ENCODE measurements at places on chromosomes 3 and 15.

- peaks cover 71% of the 10 kb centered on the region for H3K4me1 ChIP-seq
- H3K27ac ChIP-seq = peak overlapping the region; percentile 1
- no peaks in the 10 kb centered on the region for H3K36me3 ChIP-seq
Measured at GRCh38 chr3:105864212-105864611, 4.6 kb downstream of the CBLB start.

- DNase-seq = no peak
- H3K36me3 ChIP-seq = no peaks in the 10 kb centered on the region
- H3K27ac ChIP-seq = no peak overlapping the region
Measured at GRCh38 chr3:128385080-128385832, 81.4 kb downstream of the DNAJB8 start.

DNA sequence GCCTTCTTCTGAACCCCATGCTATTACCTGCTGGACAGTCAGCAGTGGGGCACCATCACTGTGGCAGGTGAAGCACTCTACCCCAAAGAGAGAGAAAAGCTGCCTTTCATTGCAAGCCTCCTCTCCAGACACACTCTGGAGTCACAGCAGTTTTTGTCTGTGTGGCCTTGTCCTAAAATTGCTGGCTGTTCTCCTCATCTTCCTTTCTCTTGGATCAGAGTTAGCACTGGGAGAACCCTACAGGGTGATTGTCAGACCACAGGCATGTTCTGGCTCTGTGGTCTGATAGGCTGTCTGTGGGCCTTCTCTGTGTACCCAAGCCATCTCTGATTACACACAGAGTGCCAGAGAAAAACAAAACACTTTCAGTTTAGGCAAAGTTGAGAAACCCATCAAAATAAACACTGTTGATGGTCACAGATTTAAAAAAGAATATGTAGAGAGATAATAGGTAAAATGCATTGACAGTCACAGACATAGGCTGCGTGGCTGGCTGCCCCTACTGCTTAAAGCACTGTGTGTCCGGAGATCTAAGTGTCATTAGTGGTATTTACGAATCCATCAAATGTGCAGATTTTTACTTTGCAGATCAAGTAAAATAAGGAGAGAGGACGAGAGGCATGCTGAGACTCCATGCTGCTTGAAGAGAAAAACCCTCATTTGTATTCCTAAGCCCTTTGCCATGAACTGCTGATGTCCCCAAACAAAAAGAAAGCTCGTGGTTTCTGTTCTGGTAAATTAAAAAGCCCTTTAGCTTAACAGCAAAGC, 689.9 kb downstream of the TUSC7 start:
- H3K27me3 ChIP-seq = no peaks in the 10 kb centered on the region
- H3K4me3 ChIP-seq = no peak overlapping the region
- H3K36me3 ChIP-seq = no peaks in the 10 kb centered on the region

DNA sequence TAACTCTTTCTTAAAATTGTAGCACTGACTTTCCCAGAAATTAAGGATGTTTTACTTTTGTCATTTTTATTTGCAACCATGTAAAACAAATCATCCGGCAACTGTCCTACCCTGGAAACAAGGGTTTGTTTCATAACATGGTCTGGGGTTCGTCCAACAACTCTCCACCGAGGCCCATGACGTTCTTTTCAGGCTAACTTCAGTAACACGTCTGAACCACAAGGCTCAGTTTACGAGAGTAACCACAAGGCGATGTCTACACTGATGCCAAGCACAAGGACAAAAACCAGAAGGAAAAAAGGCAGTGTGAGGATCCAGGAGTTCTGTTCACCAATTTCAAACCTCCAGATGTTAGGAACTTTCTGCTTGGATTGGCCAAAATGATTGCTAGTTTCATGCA, 546.1 kb downstream of the NTRK3 start:
- no peak overlapping the region for H3K27ac ChIP-seq
- DNase-seq = peak; percentile 24
- no peaks in the 10 kb centered on the region for H3K4me1 ChIP-seq
- H3K4me3 ChIP-seq = no peak overlapping the region

DNA sequence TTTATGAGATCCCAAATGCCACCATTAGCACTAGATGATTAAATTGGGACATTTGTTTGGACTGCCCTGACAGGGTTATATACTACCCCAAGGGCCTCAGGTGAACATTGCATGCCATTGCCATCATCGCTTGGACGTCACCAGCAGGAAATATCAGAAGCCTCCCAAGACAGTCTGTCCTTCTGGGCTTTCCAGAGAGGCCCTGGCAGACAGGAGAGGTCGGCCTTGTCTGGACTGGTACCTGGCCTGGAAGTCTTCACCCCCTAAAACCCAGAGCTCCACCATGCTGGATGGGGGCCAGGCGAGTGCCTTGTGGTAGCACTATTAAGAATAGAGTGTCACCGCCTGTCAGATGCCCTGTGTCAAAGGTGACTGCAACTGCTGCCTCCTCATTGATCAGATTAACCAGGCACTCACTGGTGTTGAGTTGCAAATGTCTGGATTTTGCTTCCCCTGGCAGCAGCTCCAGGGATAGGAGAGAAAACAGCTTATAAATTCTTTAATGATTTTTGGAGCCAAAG, 324.1 kb upstream of the RASGRP1 start:
- no peak overlapping the region for H3K27ac ChIP-seq
- H3K36me3 ChIP-seq = no peaks in the 10 kb centered on the region
- H3K27me3 ChIP-seq = no peaks in the 10 kb centered on the region
- no peak for DNase-seq
- H3K4me3 ChIP-seq = no peak overlapping the region

DNA sequence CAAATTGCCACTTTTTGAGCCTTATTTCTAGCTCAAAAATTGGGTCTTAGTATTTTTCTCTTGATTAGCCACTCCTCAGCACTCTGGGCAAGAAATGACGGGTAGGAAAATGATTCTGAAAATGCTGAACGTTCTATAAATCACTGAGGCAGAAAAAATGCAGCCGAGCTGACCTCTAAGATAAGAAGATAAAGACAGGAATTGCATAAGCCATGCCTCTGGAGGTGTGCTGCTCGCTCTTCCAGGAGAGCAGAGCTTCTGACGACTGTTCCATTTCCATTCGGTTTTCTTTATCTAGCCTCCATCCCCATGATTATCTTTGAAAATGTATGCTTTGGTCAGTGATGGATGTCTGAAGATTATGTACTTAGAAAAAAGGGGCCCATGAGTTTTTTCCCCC, 558.8 kb upstream of the ADAMTS9 start:
- H3K36me3 ChIP-seq = no peaks in the 10 kb centered on the region
- H3K27me3 ChIP-seq = no peaks in the 10 kb centered on the region
- peak; percentile 19 for DNase-seq
- no peaks in the 10 kb centered on the region for H3K4me1 ChIP-seq

DNA sequence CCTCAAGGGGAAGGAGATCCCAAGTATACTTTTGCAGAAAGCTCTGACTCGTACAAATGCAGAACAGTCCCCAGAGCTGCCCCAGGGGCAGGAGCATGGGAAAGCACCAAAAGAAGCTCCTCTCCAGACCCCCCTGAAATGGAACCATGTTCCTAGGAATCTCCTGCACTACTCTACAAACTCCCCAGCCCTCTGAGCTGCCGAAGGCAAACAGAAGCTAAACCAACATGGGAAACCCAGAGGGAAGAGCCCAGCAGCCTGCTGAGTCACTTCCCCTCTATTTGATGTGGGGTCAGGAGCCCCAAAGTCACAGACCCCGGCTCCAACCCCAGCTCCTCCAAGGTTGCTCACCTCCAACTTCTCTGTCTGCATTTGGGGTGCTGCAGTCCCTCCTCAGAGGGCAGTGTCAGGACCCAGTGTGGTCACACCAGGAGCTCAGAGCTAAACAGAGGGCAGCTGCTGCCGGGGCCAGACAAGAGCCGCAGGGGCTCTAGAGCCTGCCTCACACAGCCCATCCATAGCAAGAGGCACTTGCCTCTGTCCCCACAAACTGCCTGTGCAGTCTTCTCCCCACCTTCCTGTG, 3.8 kb upstream of the PLXNA1 start:
- peaks cover 5% of the 10 kb centered on the region for H3K4me1 ChIP-seq
- no peak overlapping the region for H3K4me3 ChIP-seq
- no peak overlapping the region for H3K27ac ChIP-seq
- DNase-seq = no peak
- no peaks in the 10 kb centered on the region for H3K36me3 ChIP-seq

DNA sequence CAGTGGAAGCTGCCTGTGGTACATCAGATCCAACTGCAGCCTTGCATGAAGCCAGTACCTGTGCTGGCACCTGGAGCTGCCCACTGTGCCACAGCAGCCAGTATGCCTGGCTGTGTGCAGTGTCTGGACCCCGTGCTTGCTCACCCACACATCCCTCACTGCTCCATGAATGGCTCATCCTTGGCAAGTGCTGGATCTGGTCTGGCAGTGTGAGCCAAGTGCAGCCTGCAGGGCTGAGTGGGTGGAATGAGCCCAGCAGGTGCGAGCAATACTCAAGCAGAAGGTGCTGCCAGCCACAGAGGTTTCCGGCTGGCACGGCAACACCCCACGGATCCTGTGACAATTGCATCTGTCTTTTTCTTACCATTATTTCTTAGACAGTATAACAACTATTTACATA, 488.2 kb upstream of the ROBO2 start:
- no peaks in the 10 kb centered on the region for H3K27me3 ChIP-seq
- H3K36me3 ChIP-seq = no peaks in the 10 kb centered on the region
- H3K4me3 ChIP-seq = no peak overlapping the region
- no peaks in the 10 kb centered on the region for H3K4me1 ChIP-seq
- H3K27ac ChIP-seq = no peak overlapping the region

GRCh38 chr3:147906285-147906684, 497.1 kb downstream of the ZIC1 start:
- no peak for DNase-seq
- no peaks in the 10 kb centered on the region for H3K4me1 ChIP-seq
- no peaks in the 10 kb centered on the region for H3K36me3 ChIP-seq
- no peak overlapping the region for H3K4me3 ChIP-seq
- no peak overlapping the region for H3K27ac ChIP-seq

DNA sequence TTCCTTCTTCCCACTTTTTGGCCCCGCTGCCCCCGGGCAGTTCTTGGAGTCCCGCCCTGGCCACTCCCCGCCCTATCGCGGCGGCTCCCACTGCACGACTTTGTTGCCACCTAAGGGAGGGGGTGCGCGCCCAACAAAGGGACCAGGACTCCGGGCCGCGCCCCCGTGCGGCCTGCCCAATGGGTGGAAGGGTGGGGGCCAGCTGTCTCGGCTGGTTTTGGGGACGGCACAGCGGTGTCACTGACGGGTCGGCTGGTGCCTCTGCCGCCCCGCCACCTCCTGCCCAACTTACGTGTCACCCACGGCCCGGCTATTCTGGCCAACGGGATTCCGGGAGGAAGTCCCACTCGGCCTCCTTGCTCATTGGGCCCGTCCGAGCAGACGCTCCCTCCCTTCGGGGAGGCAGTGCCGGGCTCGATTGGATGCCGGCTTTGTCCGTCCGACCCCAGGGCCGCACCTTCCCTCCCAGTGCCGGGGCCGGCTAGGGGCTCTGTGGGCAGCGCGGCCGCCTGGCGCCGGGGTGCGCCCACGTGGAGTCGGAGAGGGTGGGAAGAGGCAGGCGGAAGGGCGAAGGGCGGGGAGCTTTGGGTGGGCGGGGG, at the start of gene GOLIM4:
GOLIM4 (minus strand) TSS at position 314 of the 599 bp plus-strand sequence. CDS start 639 bp downstream, outside the sequence.
- peak; percentile 98 for DNase-seq
- no peaks in the 10 kb centered on the region for H3K36me3 ChIP-seq
- H3K4me1 ChIP-seq = peaks cover 3% of the 10 kb centered on the region
- H3K27ac ChIP-seq = peak within 1 kb of the TSS; percentile 50
- H3K4me3 ChIP-seq = peak within 1 kb of the TSS; percentile 94

GRCh38 chr3:154235330-154235729, 89.0 kb downstream of the DHX36 start:
- H3K4me3 ChIP-seq = no peak overlapping the region
- H3K27me3 ChIP-seq = no peaks in the 10 kb centered on the region

DNA sequence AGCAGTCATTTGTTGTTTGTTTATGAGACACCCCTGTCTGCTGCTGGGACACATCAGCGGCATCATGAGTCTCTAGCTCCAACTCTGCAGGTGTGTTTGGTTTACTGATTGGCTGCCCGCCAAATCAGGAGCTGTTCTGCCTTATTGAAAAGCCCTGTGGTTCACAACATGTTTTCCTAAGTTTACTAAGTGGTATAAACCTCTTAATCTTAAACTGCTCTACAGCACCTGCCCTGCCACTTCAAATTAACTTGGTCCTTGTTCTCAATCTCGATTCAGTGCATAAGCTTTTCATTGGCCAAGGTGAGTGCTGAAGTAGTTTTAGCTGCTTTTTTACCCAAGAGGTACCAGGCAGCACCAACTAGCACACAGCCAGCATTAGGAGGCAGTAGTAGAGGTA, 77.8 kb upstream of the WDR72 start:
- H3K4me1 ChIP-seq = no peaks in the 10 kb centered on the region
- H3K36me3 ChIP-seq = no peaks in the 10 kb centered on the region
- DNase-seq = no peak
- H3K4me3 ChIP-seq = no peak overlapping the region
- no peaks in the 10 kb centered on the region for H3K27me3 ChIP-seq

DNA sequence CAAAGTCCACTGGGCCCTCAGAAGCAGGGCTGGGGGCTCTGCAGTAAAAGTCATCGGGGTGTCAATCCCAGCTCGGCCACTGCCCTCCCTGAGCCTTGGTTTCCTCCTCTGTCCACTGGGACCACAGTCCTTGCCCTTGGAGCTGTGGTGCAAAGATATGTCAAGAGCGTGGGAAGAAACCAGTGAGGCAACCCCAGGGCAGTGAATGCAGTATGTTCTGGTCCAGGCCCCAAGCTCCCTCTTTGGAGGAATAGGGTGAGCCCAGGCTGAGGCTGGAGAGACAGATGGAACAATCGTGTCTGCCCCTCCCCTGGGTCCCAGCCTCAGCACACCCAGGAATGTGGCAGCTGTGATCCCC, 779 bp downstream of the GRIP2 start:
- no peak overlapping the region for H3K4me3 ChIP-seq
- H3K36me3 ChIP-seq = no peaks in the 10 kb centered on the region
- no peaks in the 10 kb centered on the region for H3K27me3 ChIP-seq
- H3K4me1 ChIP-seq = no peaks in the 10 kb centered on the region
- no peak overlapping the region for H3K27ac ChIP-seq

DNA sequence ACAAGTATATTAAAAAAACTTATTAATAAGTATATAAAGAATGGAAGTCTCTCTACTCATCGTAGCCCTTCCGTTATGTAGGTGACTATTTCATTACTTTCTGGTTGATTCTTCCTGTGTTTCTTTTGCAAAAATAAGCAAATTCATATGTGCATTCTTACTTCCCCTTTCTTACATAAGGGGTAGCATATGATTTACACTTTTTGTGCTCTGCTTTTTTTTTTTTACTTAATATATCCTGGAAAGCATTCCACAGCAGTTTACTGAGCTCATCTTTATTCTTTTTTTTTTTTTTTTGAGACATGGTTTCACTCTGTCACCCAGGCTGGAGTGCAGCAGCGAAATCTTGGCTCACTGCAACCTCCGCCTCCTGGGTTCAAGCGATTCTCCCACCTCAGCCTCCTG, 12.9 kb downstream of the SCAMP5 start:
- no peaks in the 10 kb centered on the region for H3K4me1 ChIP-seq
- no peak overlapping the region for H3K4me3 ChIP-seq
- no peaks in the 10 kb centered on the region for H3K27me3 ChIP-seq
- peak overlapping the region; percentile 44 for H3K27ac ChIP-seq
- no peak for DNase-seq

DNA sequence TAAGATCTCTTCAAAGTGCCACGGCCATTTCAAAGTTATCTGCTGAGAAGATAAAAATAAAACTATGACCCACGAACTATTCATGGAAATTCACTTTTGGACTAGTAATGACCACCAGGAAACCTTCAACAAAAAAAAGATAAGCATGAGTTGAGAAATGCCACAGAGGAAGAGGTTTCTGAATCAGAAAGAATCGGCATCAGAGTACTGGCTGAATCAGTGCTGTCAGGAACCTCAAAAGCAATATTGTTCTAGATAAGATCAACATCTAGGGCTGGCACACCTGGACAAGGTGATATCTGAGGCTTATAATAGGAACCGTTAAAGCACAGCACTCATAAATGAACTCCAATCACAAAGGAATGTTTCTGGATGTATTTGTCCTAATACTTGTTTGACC, 72.7 kb downstream of the PEAK1 start:
- no peaks in the 10 kb centered on the region for H3K36me3 ChIP-seq
- no peak overlapping the region for H3K4me3 ChIP-seq
- DNase-seq = peak; percentile 3
- H3K27me3 ChIP-seq = no peaks in the 10 kb centered on the region
